NCI-H2029 treated with DMSO at 0.1 percent for 48 hours (cell line): ENCODE measurements at places on chromosomes 6 and 20.

- no peak for DNase-seq
Observed at GRCh38 chr6:112560651-112561050, 213.5 kb downstream of the RFPL4B start.

DNA sequence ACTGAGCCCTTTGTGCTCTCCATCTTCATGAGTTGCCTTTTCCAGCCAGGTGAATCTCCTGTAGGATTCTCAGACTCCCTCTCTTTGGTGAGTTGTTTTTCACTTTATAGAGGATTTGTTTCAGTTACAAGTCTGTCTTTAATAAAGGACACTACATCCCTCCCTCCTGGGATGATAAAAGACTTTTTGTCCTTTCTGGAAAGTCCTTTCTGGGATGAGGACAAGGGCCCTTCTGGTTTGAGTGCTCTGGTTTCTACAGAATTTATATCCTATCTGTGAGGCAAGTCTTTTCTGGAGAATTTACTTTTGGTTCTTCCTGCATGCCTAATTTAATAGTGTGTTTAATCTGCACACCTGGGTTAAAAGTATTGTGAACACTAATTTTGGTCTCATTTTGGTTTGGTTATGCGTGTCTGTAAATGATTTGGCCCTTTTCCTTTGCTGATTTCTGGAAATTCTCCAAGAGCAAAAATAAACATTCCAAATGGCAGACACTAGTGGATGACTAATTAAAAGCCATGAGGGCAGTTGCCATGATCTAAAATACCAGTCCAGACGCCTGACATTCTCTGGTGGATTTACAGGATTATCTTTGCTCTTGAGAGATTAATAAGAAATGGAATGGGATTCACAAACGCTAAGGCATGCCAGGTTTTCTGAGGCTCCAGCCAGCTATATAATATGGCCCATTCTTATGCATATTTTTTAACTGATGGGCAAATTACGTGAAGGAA, 44.8 kb downstream of the TCP11 start:
- DNase-seq = peak; percentile 80

DNA sequence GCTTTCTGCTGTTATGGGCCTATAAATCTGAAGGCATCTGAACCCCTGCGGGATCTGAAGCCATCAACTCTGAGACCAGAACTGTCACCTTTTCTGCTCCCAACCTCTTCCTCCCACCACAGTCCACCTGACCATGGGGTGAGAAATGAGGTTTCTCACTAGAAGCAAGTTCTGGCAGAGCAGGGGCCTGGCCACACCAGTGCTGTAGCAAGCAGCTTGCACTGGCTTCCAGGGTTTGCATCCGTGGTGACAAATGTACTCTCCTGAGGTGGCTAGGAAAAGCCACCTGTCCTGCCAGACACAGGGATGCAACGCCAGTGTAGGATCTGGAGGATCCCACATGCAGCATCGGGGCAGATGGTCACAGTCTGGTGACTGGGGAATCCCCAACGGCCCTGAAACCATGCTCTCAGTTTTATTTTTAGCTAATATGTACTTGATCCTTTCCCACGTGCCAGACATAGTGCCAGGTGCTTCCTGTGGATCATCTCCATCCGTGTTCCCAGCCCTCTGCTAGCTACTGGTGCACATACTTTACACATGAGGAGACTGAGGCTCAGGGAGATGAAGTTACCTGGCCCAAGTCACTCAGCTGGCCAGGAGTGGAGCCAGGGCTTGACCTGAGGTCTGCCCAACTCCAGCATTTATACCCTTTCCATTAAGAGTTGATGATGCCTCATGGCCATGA, 122.1 kb upstream of the SPACA1 start:
- no peak for DNase-seq

DNA sequence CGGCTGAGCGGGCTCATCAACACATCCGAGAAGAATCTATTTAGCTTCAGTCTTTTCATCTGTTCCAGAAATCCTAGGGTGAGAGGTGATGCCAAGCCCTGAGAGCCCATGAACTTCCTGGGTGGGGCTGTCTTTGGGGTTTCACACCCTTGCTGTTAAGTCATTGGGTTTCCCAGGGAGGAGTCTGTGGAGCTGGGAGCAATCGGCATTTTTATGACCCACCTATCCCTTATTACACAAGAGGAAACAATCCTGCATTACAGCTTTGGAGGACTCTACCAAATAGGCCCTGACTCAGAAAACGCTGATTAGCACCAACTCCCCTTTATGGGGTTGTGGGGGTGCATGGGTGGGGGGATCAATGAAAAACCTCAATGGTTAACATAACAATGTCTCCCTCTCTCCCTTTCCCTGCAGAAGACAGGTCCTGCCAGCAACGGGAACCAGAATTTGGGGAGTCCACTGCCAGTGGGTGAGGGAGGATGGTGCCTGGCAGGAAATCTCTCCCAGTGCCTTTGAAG, 46.3 kb downstream of the EZR start:
- DNase-seq = no peak

DNA sequence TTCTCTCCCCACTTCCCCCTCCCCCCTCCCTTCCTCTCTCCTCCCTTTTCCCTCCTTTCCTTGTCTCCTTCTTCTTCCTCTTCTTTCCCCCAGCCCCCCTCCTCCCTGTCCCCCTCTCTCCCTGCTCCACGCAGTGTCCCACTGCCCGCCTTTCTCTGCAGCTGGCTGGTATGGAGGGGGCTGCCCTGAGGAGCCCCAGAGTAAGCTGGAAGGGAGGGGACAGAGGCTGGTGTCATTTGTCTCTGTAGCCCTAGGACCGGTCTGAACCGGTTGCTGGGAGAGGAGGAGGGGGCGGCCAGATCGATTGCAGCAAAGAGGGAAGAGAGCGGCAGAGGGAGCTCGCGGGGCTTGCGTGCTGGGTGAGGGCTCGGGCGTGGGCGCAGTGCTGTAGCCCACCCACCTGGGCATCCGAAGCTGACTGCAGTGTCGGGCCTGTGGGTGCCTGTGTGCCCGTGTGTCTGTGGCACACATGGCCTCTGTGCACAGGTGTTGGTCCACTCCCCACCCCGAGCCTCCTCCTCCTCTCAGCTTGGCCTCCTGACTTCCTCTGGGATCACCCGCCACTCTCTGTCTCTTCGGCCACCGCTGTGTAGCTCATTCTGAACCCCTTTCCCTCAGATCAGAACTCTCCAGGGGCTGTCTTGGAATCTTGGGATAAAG, 50.6 kb downstream of the SRC start:
- no peak for DNase-seq

- DNase-seq = no peak
Observed at GRCh38 chr20:37328149-37328945, 17.6 kb upstream of the SRC start.

DNA sequence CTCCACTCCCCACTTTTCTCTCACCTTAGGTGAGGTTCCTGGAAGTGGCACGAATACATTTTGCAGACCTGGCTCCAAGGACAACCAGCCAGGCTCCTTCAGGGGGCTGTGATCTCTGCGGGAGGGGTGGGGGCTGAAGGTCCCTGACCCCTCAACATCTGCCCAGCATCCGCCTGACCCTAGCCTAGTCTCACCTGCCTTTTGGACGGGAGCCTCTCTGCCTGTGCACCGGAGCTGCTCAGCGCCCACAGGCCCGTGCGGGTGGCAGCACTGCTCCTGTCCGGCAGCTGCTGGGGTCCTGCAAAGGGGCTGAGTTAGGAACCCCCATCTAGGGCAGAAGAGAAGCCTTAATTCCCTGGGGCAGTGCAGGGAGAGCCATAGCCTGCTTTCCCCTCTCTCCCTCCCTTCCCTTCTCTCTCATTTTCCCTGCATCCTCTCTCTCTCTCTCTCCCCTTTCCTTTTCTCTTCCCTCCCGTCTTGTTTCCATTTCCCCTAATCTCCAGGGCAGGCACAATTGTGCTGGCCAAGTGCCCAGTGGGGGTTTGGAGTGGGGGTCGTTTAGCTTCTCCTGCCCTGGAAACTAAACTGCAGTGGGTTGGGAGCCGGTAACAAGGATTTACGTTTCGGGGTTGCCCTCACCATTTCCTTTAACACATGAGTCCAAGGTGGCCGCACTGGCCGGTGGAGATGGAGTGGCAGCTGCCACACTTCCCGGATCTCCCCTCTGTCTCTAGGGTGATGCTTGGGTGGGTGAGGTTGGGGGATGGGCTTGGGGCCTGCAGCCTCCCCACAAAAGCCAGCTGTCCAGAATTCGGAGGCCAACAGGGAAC, 54.1 kb downstream of the CTCFL start:
- DNase-seq = no peak

DNA sequence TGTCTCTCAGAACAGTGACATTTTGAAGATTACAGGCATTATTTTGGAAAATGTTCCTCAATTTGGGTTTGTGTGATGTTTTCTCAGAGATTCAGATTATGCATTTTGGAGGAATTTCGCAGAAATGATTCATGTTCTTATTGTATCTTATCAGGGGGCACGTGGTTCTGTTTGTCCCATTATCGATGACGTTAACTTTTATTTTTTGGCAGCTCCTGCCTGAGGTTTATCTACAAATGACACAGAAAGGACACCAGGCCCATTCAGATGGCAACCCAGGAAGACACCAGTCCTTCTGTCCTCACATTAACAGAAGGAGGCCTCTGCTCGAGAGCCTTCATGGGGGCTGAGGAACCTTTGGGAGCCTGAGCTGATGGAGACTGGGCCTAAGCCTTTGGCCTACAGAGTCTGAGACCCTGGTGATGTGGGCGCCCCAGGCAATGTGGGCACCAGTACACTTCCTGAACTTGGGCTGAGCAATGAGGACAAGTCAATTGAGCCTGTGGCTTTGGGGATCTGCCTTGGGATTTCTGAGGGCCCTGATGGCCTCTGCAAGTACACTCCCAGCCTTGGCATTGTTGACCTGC, 41.2 kb upstream of the EZR start:
- no peak for DNase-seq

GRCh38 chr6:144335311-144335861, 50.3 kb downstream of the UTRN start:
- no peak for DNase-seq

GRCh38 chr6:123745895-123746294, 57.8 kb upstream of the NKAIN2 start:
- DNase-seq = no peak

DNA sequence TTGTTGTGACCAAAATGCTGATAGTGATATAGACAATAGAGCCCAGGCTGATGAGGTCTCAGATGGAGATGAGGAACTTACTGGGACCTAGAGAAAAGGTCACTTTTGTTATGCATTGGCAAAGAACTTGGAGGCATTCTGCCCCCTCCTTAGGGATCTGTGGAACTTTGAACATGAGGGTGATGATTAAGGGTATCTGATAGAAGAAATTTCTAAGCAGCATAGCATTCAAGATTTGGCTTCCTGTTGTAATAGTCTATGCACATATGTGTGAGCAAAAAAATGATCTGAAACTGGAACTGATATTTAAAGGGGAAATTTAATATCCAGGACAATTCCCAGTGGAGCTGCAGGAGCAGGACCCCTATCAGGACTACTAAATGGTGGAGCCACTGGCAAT, 17.1 kb downstream of the HLA-A start:
- no peak for DNase-seq

GRCh38 chr20:58048096-58048702, 180.3 kb downstream of the ANKRD60 start:
- DNase-seq = no peak

GRCh38 chr20:45372646-45373352, 5.3 kb downstream of the TP53TG5 start:
- no peak for DNase-seq

GRCh38 chr6:27176096-27176495, 71.4 kb upstream of the PRSS16 start:
- DNase-seq = no peak

- no peak for DNase-seq
Observed at GRCh38 chr6:72290620-72291019, 331.2 kb upstream of the KCNQ5 start.

- DNase-seq = no peak
Observed at GRCh38 chr6:136439514-136440190, 110.6 kb downstream of the MAP7 start.

GRCh38 chr6:12595161-12595811, 121.3 kb upstream of the PHACTR1 start:
- DNase-seq = no peak

GRCh38 chr6:46735720-46736031, 501 bp upstream of the PLA2G7 start:
- no peak for DNase-seq

- DNase-seq = no peak
Observed at GRCh38 chr6:3352678-3353077, 93.9 kb downstream of the PSMG4 start.

- DNase-seq = no peak
Observed at GRCh38 chr6:74439123-74439811, 743.3 kb downstream of the CD109 start.

DNA sequence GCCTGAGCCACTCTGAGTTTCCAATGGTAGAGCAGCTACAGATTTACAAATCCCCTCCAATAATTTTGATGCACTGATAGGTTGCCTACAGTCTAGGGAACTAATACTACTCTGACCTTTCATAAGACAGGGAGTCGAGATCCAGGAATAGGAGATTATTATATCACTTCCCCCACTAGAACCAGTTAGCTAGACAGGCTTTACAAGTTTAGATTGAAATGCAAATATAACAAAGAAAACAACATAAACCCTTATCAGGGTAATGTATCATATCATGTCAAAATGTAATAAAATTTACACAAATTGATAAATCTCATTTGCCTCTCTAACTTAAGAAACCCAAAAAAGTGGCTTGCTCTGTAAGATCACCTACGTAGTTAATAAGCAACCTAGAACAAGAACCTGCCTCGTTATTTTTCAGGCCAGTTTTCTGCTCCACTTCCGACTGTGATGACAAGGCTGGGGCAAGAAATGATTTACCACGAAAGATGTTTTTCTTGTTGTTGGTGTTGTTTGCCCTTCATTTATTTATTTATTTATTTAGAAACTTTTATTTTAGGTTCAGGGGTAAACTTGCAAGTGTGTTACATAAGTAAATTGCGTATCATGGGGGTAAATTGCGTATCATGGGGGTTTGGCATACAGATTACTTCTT, 504.2 kb upstream of the ID4 start:
- DNase-seq = no peak

DNA sequence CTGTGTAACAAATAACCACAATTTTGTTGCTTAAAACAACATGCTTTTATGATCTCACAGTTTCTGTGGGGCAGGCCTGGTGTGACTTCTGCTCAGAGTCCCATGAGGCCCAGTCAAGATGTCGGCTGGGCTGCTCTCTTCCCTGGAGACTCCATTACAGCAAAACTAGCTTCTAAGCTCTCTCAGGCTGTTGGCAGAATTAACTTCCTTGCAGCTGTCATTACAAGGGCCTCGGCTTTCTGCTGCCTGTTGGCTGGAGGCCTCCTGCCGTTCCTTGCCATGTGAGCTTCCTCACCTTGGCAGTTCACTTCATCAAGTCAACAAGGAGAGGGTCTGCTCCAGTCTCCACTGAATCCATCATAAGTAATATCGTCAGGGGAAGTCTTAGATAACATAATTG, 659.2 kb downstream of the PRKN start:
- DNase-seq = no peak

GRCh38 chr20:50520222-50520880, 10.2 kb downstream of the PTPN1 start:
- no peak for DNase-seq

GRCh38 chr6:36076178-36077063, 48.8 kb downstream of the MAPK14 start:
- no peak for DNase-seq

DNA sequence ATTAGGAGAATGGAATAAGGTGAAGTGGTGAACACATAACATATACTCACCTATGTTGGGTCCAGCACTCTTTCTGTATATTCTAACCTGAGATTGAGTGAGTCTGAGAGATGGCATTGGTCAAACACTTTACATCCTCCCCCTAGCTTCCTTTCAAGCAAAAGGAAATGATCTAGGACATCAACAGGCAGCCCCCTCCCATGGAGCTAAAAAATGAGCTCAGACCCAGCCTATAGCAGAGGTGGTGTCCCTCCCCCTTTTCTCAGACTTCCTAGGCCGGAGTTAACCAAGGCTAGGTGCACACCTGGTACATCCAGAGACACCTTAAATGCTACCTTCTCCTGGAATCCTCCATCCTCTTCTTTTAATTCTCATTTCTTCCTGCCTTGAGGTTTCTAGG, 5.5 kb upstream of the SDC4 start:
- no peak for DNase-seq
